H54 (cell line): ENCODE measurements at places on chromosomes 5 and 9.

GRCh38 chr5:98065261-98065909 is 708.1 kb upstream of the RGMB start:
- no peak for DNase-seq

DNA sequence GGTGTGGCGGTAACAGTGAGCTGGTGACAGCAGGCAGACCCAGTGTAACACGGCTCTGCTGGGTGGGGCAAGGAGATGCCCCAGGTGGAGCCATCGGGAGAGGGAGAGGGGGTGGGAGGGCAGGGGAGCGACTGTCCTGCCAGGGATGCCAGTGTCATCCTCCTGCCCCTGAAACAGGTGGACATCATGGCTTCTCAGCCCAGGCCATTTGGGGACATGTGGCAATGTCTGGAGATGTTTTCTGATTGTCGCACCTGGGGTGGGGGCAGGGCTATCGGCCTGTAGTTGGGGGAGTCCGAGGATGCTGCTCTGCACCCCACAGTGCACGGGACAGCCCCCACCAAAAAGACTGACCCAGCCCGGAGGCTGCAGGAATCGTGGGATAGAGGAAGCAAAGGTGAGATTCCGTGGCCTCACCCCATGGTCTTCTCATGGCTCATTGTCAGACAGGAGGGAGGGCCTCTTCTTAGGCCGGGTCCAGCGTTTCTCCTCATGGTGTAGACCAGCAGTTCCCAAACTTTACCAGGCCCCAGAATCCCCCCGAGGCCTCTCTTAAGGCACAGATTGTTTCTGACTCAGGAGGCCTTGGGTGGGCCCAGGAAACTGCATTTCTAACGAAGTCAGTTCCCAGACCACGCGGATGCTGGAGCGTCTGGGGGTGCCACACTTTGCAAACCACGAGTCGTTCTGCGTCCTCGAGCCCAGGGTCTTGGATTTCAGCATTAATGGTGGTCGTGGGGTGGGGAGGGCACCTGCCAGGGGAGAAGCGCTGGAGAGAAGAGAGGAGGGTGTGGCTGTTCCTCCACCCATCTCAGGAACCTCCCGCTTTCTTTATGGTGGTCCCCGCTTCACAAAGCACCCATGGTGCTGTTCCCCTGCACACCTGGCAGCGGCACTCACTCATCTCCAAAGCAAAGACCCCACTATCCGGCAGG is 11.0 kb downstream of the COL5A1 start:
- DNase-seq, result no peak

DNA sequence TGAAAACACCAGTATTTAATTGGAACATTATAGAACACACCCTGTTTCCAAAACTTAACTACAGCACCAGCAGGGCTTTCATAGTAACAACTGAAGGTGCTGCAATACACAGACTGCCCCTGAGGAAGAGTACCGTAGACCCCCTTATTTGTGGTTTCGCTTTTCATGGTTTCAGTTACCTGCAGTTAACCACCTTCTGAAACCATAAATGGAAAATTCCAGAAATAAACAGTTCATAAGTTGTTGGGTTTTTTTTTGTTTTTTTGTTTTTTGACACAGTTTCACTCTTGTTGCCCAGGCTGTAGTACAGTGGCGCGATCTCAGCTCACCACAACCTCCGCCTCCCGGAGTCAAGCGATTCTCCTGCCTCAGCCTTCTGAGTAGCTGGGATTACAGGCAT is 9.5 kb upstream of the GLDC start:
- DNase-seq, result no peak

DNA sequence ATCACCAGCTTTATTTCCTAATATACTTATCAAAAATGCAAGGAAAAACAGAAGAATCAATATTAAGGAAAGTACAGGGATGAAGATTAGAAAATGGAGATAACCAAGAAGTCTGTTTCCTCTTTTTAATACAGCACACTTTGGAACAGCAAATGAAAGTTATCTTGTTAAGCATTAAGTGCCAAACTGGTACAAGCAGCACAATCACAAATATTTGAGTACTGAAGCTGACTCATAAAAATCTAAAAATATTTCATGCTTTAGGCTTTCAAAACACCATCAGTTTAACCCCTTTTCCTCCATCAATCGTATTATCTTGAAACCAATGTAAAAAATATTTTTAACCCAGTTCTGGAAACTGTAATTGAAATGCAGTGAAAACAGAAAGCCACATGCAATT is 2.7 kb downstream of the FBXW11 start:
- DNase-seq, result no peak

- no peak for DNase-seq
These were observed 25.4 kb upstream of the RASGRF2 start for GRCh38 chr5:80934751-80935150.

GRCh38 chr5:160961761-160962160 is 109.8 kb upstream of the ATP10B start:
- no peak for DNase-seq

- DNase-seq, result no peak
These were observed 59.8 kb downstream of the CPLANE1 start for GRCh38 chr5:37189355-37189754.

- DNase-seq, result no peak
These were observed 111.6 kb upstream of the IQGAP2 start for GRCh38 chr5:76291305-76292077.

DNA sequence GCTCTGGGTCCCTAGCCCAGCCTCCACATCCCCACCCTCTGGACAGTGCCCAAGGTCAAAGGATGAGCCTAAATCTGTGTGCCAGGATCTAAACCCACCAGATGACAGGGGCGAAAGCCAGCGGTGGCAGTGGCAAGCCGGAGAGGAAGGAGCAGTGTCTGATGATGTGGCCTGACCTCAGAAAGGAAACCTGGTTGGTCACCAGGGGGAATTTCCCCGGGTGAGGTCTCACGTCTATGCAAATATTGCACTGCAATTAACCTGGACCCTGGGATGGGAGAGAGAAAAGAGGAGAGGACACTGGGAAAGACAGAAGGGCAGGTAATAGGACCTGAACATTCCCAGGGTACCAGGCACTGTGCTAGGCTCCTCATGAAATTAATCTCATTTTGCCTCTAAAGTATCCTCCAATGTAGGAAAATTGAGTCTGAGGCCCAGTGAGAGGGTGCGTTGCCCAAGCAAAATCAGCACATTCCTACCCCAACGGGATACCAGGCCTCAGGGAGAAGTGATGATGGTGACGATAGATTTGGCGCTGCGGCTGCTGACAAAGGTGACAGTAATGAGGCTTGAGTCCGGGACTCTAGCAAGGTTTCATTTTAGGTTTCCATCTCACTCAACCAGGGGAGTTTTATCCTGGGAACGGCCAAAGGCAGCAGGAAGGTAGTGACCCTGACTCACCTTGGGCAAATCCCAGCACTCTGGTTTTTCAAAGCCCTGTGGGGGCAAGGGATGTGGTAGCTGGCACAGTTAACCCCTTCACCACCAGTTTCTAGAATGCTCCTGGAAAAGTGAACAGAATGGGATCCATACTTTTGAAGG is 13.4 kb upstream of the TNIP1 start:
- no peak for DNase-seq

DNA sequence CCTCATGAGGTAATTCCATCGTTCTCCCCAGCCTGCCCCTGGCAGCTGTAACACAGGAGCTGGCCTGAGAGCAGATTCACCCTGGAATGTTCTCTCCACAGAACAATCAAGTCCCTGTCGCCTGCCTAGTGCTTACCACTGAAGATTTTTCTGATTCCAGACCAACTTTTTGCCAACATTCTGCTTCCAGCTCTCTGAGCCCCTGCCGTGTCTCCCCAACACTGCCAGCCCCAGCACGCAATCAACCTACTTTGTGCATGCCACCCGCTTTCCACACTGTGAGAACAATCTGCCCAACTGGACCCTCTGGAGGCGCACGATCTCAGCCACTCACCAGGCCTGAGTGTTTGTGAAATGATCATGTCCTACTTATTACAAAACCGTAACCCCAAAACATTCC is 62.6 kb downstream of the PSMB7 start:
- DNase-seq, result no peak

DNA sequence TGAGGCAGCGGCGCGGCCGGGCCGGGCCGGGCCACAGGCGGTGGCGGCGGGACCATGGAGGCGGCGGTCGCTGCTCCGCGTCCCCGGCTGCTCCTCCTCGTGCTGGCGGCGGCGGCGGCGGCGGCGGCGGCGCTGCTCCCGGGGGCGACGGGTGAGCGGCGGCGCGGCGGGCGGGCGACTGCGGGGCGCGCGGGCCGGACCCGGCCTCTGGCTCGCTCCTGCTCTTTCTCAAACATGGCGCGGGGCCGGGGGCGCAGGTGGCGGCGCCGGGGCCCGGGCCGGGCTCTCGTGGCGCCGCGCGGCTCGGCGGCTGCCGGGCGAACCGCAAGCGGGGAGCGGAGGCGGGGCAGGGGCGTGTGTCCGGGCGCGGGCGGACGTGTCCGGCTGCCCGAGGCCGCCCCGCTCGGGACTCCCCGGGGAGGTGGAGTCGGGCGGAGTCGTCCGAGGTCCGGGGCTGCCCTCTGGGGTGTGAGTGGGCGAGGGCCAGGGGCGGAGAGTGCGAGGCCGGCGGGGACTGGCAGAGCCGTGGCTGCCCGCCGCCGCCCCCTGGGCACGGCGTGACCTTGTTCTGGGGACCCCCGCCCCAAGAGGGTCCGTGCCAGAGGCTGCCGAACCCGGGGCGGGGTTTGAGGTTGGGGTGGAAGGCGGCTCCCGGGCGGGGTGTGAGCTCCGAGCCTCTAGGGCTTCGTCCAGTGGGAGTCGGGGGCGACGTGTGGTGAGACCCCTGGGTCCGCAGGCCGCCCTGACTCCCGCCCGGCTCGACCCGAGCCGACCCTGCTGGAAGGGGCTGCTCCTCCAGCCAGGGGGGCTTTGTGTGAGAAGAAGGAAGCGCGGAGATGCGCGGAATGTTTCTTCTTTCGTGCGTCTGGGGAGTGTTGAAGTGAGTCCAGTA is 485 bp downstream of the TGFBR1 start:
- peak; percentile 96 for DNase-seq

DNA sequence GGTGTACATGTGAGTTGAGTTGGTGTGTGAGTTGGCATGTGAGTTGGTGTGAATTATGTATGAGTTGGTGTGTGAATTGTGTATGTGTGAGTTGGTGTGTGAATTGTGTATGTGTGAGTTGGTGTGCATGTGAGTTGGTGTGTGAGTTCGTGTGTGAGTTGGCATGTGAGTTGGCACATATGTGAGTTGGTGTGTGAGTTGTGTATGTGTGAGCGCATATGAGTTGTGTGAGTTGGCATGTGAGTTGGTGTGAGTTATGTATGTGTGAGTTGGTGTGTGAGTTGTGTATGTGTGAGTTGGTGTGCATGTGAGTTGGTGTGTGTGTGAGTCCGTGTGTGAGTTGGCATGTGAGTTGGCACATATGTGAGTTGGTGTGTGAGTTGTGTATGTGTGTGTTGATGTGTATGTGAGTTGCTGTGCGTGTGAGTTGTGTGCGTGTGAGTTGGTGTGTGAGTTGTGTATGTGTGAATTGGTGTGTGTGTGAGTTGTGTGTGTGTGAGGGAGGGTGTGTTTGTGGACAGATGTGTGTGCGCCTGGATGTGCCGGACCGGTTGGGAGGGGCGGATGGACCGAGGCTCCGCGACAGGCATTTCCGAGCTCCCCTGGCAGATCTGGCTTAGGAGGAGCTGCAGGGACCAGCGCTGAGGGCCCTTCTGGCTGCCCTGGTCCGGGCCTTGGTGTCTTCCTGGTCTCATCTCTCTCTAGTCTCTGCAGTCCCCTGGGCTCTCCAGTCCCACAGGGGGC is 162.5 kb upstream of the IER5L start:
- DNase-seq, result no peak

DNA sequence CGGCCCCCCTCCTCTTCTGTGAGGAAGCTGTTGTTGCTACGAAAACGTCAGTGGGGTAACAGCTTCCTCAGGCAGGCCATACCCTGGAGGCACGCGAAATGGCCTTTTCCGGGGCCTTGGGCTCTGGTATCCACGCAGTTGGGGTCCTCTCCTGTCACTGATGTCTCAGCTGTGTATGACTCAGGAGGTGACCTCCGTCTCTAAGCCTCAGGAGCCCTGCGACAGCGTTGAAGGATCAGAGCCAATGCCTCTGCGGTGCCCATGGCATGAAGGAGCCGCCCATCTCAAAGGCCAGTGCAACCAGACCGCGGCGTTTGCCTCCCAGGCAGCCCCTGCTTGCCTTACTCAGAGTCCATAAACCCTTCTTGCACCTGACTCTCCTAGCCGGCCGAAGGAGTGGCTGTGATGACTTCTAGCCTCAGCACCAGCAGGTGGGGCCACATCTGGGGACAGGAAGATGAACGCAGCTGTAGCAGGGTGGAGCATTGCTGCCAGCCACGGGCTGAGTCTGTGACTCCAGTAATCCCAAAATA is 1.0 kb upstream of the MXD3 start:
- DNase-seq, result peak; percentile 34

GRCh38 chr9:127035948-127036347 is 86.5 kb downstream of the ANGPTL2 start:
- no peak for DNase-seq

GRCh38 chr9:36423206-36423605 is 23.1 kb upstream of the RNF38 start:
- no peak for DNase-seq

GRCh38 chr9:4024281-4024777 is 275.5 kb downstream of the GLIS3 start:
- DNase-seq, result no peak
